Activated naive CD4-positive, alpha-beta T cell treated with anti-CD3 and anti-CD28 coated beads, Interleukin-2, amount 50 U/mL, for 16 hours (primary cell): ENCODE measurements at places on chromosomes 7 and 10.

- no peak for DNase-seq
Observed at GRCh38 chr10:9214618-9215017, 1160.1 kb downstream of the GATA3 start.

- no peak for DNase-seq
Observed at GRCh38 chr10:79026806-79027146, 42.0 kb upstream of the ZMIZ1 start.

DNA sequence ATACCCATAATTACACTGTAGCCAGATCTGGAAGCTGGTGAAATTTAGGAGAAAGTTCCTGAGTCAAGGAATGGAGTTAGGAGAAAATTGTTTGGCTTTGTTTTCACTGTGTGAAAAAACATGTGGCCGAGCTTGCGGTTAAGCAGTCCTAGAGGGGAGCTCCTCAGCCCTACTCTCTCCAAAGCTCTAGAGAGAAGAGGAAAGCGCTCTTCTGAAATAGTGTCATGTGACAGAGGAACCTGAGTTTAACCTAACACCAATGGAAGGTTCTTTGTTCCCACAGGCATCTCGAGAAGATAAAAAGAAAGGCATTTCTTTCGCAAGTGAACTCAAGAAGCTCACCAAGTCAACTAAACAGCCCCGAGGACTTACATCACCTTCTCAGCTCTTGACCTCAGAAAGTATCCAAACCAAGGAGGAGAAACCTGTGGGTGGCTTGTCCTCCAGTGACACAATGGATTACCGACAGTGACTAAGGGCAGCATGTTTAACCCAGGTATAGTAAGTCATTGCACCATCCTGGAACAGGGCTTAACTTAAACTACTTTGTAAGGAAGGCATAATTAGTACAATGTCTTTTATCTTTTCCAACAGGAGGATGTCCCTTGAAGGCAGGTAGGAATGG, 38.0 kb downstream of the NOC3L start:
- DNase-seq = no peak

DNA sequence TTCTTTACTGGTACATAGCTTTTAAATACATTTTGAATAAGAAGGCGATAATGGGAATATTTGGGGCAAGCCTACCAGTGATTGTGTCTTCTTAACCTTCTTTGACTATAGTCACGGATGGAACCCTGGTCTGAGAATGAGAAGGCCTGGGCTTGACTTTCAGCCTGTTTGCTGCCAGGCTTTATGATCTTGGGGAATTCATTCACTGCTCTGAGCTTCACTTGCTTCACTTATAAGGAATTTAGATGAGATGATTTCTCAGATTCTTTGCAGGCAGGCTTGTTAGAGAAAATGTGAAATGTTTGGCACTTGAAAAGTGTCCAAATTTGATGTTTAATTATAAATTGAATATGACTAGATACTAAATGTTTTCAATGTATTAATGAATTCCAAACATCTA, 42.5 kb downstream of the NUP205 start:
- no peak for DNase-seq

DNA sequence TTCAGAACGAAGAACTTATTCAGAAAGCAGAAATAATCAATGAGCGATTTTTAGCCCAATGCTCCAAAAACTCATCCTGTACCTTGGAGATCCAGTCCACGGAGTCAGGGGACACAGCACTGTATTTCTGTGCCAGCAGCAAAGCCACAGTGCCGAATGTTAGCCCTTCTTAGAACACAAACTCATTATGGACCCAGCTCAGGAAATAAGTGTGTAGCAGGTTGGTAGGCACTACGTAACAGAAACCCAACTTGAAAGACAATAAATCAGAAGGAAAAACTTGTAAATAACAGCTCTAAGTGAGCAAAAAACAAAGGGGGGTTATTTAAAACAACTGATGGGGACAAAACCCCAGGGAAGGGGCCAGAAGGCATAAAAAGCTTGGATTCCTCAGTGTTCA, 112.0 kb upstream of the PRSS1 start:
- no peak for DNase-seq

DNA sequence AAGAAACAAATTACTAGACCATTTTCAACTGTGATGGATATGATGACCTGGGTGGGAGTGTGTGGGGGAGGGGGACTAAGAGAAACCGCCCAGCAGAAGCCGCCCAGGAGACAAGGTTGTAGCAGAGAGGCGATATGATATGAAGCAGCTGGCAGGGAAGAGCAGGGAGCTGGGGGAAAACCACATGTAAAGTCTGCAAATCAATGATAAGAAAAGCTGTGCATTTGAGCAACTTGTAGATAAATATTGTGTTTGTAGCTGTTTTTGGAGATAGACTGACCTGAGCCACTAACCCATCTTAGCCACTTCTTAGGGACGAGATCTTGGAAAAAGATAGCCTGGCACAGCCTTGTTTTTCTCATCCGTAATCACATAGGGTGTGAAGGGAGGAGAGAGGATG, 252.6 kb downstream of the SEC23IP start:
- no peak for DNase-seq

DNA sequence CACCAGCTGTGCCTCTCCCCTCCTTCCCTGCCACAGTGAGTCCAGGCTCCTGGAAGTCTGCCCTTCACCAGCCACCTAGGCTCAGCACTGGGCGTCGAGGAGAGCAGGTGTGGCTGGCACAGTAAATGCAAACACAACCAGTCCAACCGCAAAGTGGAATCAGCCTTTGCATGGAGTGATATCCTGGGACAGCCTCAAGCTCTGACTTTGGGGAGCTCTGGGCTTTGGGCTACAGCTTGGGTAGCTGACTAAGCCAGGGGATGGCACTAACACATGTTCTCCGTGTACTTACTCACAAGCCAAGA, 312.4 kb downstream of the KCNMA1 start:
- no peak for DNase-seq

DNA sequence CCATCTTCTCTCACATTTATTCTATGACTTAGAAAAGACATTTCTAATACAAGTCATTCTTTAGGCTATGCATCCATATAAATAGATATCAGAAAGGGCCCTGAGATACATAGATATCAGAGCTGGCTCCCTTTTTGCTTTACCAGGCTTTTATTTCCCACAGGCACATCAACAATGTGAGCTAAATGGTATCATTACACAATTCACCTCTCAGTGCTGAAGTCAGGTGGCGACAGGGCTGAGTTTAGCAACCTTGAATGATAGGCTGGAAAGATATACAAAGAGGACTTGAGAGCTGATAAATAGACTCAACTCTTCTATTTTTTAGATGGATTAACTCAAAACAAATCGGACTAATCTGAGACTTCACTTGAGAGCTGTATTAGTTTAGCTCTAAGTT, 189.2 kb upstream of the COL1A2 start:
- no peak for DNase-seq

DNA sequence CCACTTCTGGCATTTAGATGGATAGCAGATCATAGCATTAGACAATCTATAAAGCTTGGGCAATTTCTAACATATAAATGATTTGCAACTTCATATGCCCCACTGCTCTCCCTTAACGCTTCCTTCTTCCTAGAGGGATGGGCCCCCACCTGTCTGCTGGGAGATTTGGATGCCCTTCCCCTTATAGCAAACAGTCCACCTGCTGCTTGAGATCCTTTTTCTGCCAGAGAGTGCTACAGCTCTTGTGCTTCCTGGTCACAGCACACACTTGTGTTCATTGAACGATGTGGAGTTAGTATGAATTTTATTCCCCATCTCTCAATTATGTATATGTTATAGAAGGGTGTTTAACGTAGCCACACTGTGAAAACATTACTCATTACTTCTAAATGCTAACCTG, 10.4 kb upstream of the PCGF5 start:
- DNase-seq = no peak

- no peak for DNase-seq
Observed at GRCh38 chr7:105209433-105209832, 179.3 kb downstream of the SRPK2 start.

DNA sequence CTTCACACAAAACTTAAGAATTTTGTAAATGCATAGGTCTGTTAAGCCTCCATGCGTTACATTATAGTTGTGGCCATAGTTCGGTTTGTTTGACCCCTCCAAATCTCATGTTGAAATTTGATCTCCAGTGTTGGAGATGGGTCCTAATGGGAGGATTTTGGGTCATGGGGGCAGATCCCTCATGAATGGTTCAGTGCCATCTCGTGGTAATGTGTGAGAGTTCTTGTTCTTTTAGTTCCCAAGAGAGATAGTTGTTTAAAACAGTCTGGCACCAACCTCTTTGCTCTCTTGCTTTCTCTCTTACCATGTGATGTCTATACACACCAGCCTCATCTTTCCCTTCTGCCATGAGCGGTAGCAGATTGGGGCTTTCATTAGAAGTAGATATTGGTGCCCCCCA, 264.3 kb downstream of the TCF7L2 start:
- no peak for DNase-seq

- DNase-seq = no peak
Observed at GRCh38 chr7:138804618-138805017, 6.6 kb upstream of the ATP6V0A4 start.
